ENCODE measurements at places on chromosomes 5 and 9.

DNA sequence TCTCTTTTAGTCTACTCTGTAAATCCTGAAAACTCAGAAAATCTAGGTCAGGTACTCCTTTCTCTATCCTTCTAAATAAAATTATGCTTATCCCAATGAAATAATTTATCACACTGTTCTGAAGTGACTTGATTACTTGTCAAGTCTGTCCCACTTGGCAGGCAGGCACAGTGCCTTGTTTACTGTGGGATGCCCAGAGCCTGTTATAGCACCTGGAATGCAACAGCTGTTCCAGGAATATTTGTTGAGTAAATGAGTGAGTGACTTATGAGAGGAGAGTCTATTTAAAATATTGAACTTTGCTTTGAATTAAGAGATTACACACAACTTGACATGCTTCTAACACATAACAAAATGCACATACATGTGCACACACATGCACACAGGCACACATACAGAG, 130.0 kb downstream of the MPDZ start:
- no peak overlapping the region for H3K27ac ChIP-seq
- H3K36me3 ChIP-seq, result no peaks in the 10 kb centered on the region
- no peaks in the 10 kb centered on the region for H3K4me1 ChIP-seq
- no peak overlapping the region for H3K4me3 ChIP-seq

GRCh38 chr9:101038488-101038887, 10.0 kb downstream of the PLPPR1 start:
- no peak overlapping the region for H3K4me3 ChIP-seq
- no peaks in the 10 kb centered on the region for H3K4me1 ChIP-seq
- H3K27me3 ChIP-seq, result no peaks in the 10 kb centered on the region
- no peaks in the 10 kb centered on the region for H3K36me3 ChIP-seq
- H3K27ac ChIP-seq, result no peak overlapping the region

GRCh38 chr9:2229109-2229721, 214.1 kb downstream of the SMARCA2 start:
- no peaks in the 10 kb centered on the region for H3K27me3 ChIP-seq
- H3K4me3 ChIP-seq, result no peak overlapping the region
- H3K4me1 ChIP-seq, result no peaks in the 10 kb centered on the region
- H3K36me3 ChIP-seq, result no peaks in the 10 kb centered on the region
- H3K27ac ChIP-seq, result no peak overlapping the region
- no peak for DNase-seq

DNA sequence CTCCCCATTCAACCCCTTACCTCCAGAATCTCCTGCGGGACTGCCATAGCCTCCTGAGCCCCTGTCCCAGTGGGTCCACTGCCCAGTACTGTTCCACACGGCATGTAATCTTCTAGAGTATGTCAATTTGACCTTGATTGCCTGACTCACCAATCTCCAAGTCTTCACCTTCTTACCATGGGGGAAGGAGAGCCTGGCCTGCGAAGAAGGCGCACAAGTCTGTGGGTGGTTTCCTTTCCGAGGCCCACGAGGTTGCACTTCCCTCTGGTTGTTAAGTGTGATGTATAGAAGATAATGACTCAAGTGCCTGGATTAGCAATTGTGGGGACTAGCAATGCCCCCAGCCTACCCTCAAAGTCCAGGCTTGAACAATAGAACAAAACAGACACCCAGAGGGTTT, 8.1 kb upstream of the TENT4A start:
- no peaks in the 10 kb centered on the region for H3K36me3 ChIP-seq
- H3K4me3 ChIP-seq, result no peak overlapping the region
- peaks cover 6% of the 10 kb centered on the region for H3K27me3 ChIP-seq
- no peak overlapping the region for H3K27ac ChIP-seq

DNA sequence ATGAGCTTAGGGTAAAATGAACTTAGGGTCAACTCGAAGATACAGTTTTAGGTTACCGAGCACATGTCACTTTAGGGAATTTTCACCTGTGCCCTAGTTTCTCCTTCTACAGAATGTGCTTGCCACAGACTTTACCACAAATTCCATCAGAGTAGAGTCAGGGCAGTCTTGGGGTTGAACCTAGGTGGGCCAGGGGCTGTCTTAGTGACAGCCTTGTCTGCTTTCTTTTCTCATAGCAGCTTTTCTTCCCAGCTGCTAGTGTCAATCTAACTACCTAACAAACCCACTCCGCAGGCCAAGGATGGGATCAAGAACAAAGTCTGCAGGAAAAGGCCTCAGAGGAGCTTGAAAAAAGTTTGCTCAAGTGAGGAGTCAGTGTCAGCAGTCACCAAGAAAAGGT, 458.1 kb upstream of the CDH18 start:
- H3K36me3 ChIP-seq, result no peaks in the 10 kb centered on the region
- no peak overlapping the region for H3K27ac ChIP-seq
- no peaks in the 10 kb centered on the region for H3K4me1 ChIP-seq
- no peak for DNase-seq

- no peaks in the 10 kb centered on the region for H3K27me3 ChIP-seq
- H3K4me1 ChIP-seq, result no peaks in the 10 kb centered on the region
- no peak overlapping the region for H3K4me3 ChIP-seq
- no peak overlapping the region for H3K27ac ChIP-seq
These were observed 17.0 kb downstream of the GRXCR2 start for GRCh38 chr5:145855763-145856267.

DNA sequence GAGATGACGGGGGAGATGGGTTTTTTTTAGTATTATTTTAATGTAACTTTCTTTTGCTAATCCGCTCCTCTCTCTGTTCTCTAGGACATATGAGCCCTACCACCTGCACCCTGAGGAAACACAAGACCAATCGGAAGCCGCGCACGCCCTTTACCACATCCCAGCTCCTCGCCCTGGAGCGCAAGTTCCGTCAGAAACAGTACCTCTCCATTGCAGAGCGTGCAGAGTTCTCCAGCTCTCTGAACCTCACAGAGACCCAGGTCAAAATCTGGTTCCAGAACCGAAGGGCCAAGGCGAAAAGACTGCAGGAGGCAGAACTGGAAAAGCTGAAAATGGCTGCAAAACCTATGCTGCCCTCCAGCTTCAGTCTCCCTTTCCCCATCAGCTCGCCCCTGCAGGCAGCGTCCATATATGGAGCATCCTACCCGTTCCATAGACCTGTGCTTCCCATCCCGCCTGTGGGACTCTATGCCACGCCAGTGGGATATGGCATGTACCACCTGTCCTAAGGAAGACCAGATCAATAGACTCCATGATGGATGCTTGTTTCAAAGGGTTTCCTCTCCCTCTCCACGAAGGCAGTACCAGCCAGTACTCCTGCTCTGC, 4.8 kb downstream of the MSX2 start:
- H3K36me3 ChIP-seq, result no peaks in the 10 kb centered on the region
- no peak overlapping the region for H3K27ac ChIP-seq
- no peak overlapping the region for H3K4me3 ChIP-seq
- peaks cover 8% of the 10 kb centered on the region for H3K4me1 ChIP-seq

GRCh38 chr5:109063223-109063622, 315.5 kb downstream of the FER start:
- no peaks in the 10 kb centered on the region for H3K4me1 ChIP-seq
- no peaks in the 10 kb centered on the region for H3K36me3 ChIP-seq
- DNase-seq, result no peak
- H3K4me3 ChIP-seq, result no peak overlapping the region

- H3K27me3 ChIP-seq, result no peaks in the 10 kb centered on the region
- H3K4me1 ChIP-seq, result no peaks in the 10 kb centered on the region
- no peak for DNase-seq
These were observed 34.4 kb downstream of the RFX3 start for GRCh38 chr9:3491450-3491849.

GRCh38 chr5:39980056-39980455, 555.3 kb upstream of the DAB2 start:
- H3K27ac ChIP-seq, result no peak overlapping the region
- no peaks in the 10 kb centered on the region for H3K4me1 ChIP-seq
- H3K27me3 ChIP-seq, result no peaks in the 10 kb centered on the region
- no peak overlapping the region for H3K4me3 ChIP-seq
- no peak for DNase-seq

- H3K36me3 ChIP-seq, result no peaks in the 10 kb centered on the region
- no peaks in the 10 kb centered on the region for H3K27me3 ChIP-seq
- no peak overlapping the region for H3K27ac ChIP-seq
- no peak overlapping the region for H3K4me3 ChIP-seq
- no peaks in the 10 kb centered on the region for H3K4me1 ChIP-seq
- DNase-seq, result no peak
These were observed 639.7 kb upstream of the C9orf72 start for GRCh38 chr9:28212979-28213378.

DNA sequence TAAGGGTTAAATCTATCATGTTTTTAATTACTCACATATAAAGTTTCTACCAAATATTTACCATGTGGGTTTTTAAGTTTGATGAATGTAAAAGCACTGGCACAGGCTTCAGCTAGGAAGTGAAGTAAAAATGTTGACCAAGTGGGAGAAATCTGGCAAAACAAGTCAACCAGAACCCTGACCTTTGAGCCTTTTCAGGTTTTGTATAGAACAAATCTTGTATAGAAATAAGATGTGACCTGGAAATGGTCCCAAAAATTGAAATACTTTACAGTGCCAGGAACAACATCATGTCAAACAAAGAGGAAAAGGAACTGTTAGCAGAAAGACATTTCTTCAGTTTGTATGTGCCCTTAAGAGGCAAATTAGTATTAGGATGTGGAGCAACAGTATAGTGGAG, 137.6 kb downstream of the CCDC192 start:
- no peaks in the 10 kb centered on the region for H3K27me3 ChIP-seq
- H3K27ac ChIP-seq, result no peak overlapping the region
- no peaks in the 10 kb centered on the region for H3K36me3 ChIP-seq
- no peak overlapping the region for H3K4me3 ChIP-seq
- H3K4me1 ChIP-seq, result no peaks in the 10 kb centered on the region

DNA sequence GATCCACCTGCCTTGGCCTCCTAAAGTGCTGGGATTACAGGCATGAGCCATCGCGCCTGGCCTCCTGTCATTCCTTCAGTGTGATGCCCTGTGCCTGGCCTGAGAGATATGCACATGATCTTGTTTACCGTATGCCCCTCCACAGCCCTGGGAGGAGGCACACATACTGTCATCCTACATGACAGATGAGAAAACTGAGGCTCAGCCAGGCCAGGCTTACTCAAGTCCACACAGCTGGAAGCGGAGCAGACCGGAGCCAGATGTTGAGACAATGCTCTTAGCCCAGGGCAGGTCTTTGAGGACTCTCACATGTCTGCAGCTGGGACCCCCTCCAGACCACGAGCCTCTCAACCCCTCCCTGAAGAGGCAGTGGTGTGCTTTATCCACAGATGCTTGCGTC, 38.7 kb upstream of the SH3PXD2B start:
- H3K4me3 ChIP-seq, result no peak overlapping the region
- no peak for DNase-seq
- no peaks in the 10 kb centered on the region for H3K36me3 ChIP-seq
- H3K4me1 ChIP-seq, result no peaks in the 10 kb centered on the region

- H3K27me3 ChIP-seq, result no peaks in the 10 kb centered on the region
- no peaks in the 10 kb centered on the region for H3K4me1 ChIP-seq
- no peak for DNase-seq
- H3K36me3 ChIP-seq, result no peaks in the 10 kb centered on the region
- no peak overlapping the region for H3K4me3 ChIP-seq
These were observed 48.9 kb downstream of the RASEF start for GRCh38 chr9:83013867-83014605.

DNA sequence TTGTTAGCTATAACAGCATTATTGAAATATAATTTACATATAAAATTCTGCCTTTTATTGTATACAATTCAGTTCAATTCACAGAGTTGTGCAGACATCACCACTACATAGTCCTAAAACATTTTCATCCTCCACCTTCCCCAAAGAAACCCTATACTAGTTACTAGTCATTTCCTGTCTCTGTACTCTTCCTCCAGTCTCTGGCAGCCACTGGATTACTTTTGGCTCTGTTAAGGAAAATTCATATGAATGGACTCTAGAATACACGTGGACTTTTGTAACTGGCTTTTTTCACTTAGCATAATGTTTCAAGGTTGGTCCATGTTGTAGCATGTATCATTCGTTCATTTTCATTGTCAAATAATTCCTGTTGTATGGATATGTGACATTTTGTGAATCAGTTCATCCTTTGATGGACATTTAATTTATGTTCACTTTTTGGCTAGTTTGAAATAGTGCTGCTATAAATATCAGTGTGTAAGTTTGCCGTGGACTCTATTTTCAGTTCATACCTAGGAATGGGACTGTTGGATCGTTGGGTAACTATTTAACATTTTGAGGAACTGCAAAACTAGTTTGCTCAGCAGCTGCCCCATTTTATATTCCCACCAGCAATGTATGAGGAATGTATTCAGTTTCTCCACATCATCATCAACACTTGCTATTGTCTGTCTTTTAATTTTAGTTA, 9.7 kb downstream of the ICE1 start:
- no peak for DNase-seq
- peaks cover 7% of the 10 kb centered on the region for H3K4me1 ChIP-seq
- H3K27me3 ChIP-seq, result no peaks in the 10 kb centered on the region

DNA sequence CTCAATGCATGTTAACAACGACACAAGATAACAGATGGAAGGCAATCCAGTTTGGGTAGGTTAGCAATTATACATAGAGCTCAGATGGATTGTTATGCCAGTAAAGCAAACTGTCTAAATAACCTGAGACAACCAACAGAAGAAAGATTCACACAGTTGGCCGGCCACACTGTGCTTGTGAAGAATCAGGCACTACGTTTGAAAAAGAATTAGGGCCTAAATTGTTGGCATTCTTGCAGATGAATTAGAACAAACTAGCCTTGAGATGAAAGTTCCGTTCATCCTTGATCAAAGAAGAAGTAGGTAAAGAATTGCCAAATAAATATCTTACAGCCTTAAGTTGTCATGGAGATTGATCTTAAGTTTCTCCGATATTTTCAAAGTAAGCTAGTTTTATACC, 210.6 kb downstream of the CDH18 start:
- H3K27ac ChIP-seq, result no peak overlapping the region
- no peaks in the 10 kb centered on the region for H3K4me1 ChIP-seq
- DNase-seq, result no peak
- no peak overlapping the region for H3K4me3 ChIP-seq
- H3K27me3 ChIP-seq, result no peaks in the 10 kb centered on the region
- H3K36me3 ChIP-seq, result no peaks in the 10 kb centered on the region

GRCh38 chr9:98641695-98642094, 67.0 kb downstream of the GABBR2 start:
- no peaks in the 10 kb centered on the region for H3K36me3 ChIP-seq
- DNase-seq, result no peak
- H3K4me3 ChIP-seq, result no peak overlapping the region
- H3K4me1 ChIP-seq, result no peaks in the 10 kb centered on the region
- peaks cover 7% of the 10 kb centered on the region for H3K27me3 ChIP-seq

DNA sequence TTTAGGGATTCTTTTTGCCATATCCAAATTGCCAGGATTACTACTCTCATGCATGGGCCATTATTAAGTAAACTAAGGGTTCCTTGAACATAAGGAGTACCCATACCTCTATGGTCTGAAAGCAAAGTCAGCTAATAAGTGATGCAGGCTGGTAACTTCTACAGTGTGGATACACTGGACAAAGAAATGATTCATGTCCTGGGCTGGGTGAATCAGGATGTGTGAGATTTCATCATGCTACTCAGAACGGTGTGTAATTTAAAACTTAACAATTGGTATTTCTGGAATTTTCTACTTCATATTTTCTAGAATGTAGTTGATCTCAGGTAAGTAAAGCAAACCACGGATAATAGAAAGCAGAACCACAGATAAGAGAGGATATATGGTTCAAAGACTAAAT, 428.8 kb downstream of the CHSY3 start:
- no peaks in the 10 kb centered on the region for H3K27me3 ChIP-seq
- no peaks in the 10 kb centered on the region for H3K36me3 ChIP-seq
- no peak for DNase-seq
- H3K27ac ChIP-seq, result no peak overlapping the region

GRCh38 chr9:133380734-133381133, 4.6 kb downstream of the STKLD1 start:
- no peak overlapping the region for H3K4me3 ChIP-seq
- no peaks in the 10 kb centered on the region for H3K36me3 ChIP-seq
- no peaks in the 10 kb centered on the region for H3K27me3 ChIP-seq
- DNase-seq, result no peak

Data from CD4-positive, alpha-beta T cell (primary cell).